ENCODE measurements at places on chromosomes 2 and 18.

GRCh38 chr18:74226156-74226555 lies 65.6 kb downstream of the CYB5A start:
- DNase-seq = no peak

DNA sequence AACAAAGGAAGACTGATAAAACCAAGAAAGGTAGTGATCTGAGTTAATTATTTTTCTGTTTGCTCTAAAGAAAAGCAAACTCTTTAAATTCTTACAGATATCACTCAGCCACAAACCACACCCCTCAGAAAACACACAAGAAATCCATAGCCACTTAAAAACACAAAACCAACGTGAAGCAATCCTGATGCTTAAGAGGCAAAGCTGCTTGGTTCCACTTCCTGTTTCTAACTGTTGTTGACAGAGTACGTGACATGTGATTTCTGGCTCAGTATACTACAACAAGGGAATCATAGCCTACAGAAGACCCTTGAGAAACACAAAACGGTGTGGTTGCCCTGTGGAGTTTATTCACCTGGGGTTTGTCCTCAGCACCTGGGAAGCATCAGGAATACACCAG lies 240.9 kb upstream of the APCDD1 start:
- no peak for DNase-seq

DNA sequence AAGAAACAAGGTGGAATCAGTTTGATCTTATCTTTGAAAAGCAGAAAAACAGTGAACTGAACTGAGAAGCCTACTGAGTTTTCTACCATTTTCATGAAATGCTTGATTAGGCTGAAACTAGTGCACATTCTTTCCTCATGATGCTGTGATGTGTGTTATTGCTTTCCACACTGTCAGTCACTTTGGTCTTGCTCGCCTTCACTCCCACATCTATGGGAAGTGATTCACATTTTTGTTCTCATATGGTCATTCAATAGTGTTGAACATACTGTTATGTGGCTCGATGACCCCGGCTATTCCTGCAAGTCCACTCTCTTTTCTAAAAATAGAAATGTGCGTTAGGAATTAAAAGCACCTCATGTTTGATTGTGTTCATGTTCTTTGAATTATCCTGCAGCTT lies 129.7 kb downstream of the TGIF1 start:
- peak; percentile 77 for DNase-seq

DNA sequence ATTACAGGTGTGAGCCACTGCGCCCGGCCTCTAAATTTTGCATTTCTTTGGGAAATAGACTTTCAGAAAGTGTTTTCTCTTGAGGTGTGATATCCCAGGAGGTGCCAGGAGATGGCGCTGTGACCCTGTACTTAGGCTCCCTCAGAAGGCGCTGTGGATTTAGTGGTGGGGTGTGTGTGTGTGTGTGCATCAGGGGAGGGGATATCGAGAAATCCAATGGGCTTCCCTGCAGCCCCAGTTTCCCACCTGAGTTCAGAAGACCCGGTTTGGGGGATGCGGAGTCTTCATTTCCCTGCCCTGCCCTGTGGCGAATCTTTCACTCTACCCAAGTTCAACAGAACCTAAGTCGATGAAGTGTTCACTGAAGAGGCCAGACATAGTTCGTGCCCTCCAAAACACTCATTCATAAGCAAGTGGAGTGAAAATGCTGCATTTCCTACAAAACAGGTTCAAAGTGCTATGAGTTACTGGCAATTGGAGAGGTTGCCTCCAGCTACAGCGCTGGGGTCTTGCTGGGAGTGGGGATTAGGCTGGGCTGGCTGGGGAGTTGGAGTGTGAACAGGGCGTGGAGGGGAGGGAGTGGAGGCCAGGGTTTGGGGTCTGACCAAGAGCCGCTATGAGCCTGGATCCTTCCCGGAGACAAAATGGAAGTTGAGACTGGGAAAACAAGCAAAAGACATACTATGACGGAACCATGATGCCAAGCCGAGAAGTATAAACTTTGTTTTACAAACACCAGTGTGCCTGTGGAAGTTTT lies 6.5 kb upstream of the WNT6 start:
- DNase-seq = no peak

DNA sequence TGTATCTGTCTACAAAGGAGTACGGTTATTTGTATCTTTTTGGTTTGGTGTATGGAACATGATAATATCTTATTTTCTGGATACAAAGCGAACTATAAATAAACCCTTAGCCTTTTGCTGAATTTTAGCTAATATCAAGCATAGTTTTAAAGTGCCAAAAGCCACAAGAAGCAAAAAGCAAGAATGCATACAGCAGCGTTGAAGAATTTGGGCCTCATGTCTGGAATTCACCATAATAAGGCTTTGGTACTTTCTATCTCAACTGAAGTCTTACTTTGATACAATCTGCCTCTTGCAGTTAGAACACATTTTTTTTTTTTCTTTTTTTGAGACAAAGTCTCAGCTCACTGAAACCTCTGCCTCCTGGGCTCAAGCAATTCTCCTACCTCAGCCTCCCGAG lies 151.5 kb downstream of the ERBB4 start:
- DNase-seq = no peak

DNA sequence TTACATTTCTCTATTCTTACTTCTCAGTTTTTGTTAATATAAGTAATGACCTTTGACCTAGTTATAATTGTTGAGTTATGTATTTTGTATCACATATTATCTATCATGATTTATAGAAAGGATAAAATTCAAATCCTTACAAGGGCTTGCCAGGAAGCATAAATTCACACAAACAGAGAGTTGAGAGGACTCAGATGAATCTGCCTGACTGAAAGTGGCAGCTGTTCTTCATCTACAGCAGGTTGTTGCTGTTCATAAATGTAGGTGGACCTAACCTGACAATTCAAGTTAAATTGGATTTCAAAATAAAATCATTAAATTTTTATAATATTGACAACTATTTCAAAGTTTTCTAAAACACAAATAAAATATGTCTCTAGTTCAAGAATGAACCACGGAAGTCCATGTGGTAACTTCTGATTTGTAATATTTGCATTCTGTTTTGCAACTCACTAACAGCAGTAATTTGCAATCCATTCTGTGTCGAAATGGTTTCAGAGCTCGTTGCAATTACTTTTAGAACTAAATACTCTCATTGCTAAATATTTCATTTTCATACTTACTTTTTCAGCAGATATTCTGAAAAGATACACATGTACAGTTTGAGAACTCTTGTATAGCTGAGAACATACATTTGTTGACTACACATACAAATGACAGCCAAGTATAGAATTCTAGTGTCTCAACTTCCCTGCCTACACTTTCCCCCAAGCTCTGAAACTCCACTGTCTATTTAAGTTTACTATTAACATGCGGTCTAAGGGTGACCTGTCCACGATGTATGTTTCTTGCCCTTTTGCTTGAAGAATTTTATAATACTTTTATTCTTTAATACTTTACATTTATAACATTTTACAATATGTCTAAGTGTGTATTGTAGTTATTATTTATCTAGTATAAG lies 25.7 kb downstream of the SCN7A start:
- DNase-seq = no peak

Data from AG04449 (cell line).